ENCODE measurements at places on chromosomes 4 and X. TPM values are rescaled to one million over a fixed set of nuclear protein-coding genes. Genes with fewer than 3 reads are reported as not detected.

DNA sequence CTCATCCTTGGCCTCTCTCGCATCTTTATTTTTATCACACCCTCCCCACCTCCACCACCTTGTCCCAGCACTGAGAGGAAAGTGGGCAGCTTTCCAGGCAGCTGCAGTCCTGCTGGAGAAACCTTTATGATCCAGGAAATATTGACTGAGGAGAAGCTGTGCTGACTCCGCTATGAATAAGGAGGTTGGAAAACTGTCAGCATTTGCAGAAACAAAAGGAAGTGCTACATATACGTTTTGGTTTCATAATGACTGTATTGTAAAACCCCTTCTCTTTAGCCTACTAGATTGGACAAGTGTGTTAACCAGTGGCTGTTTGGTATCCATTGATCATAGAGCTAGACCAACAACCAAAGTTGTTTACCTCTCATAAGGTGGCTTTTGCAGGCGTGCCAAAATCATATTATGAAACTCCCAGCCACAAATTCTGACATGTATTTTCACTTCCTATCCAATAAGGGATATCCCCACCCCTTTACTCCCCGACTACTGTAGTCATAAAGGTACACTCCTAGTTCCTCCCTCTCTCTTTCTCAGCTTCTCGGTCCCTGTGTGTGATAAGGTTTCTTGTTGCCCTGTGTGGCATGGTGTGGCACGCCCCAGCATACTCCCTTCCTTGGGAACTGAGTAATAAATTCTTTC is 88.4 kb downstream of the GPR143 start:
- no peaks in the 10 kb centered on the region for H3K27me3 ChIP-seq
- H3K4me3 ChIP-seq: no peak overlapping the region
- H3K36me3 ChIP-seq: peaks cover 28% of the 10 kb centered on the region
- no peak overlapping the region for H3K27ac ChIP-seq

DNA sequence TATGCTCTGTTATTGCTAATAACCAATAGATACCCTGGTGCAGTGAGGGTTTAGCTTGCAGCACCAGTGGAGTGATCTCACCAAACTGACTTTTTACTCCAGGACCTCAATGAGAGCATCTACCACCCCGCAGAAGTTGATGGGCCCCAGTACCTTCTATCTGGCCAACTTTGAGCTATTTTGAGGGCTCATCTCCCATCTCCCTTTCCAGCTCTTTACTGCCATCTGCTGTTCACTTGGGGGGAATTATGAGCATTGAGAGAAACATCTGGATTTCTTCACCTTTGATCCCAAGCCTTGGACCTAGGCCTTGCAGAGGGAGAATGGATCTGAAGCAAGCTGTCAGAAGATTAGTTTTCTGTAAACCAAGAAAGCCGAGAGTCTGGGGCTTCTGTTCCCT is 143.6 kb downstream of the TMEM164 start:
- no peak for DNase-seq
- H3K4me3 ChIP-seq: no peak overlapping the region

DNA sequence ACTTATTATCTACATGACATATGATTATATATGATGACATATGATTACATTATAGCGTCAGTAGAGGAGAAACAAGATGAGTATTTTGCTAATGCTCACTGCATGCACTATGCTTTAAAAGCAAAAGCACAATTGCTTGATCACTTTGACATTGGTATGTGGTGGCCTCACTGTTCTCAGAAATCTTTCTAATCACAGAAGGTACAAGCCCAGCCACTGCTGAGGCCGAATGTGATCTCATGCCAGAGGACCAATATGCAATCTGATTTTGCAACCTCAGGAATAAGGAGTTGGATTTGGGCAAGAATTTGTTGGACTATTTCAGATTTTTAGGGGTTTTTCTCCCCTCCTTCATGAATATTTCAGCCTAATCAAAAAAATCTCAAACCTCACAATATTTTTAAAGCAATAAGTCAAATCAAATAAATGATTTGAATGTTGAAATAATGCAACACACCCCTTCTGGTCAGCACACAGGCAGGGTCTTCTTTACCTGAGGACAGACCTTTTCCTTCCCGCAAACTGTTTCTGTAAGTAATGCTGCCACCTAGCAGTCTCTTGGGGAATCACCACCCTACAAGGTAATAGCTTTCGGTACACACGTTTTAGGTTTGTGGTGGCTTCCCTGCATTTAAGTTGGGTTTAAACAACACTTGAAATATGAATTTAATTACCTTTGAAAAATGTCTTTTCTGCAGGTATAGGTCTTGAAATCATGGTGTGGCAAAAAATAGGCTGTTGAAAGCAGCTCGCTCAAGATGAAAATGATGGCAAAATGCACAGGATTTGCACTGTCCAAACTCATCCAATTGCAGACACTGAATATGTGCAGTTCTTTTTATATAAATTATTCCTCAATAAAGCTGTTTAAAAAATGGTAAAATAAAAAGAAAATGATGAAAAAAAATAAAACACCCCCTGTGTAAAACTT is 4.8 kb upstream of the CXCL13 start:
- H3K27me3 ChIP-seq: peaks cover 47% of the 10 kb centered on the region
- no peak overlapping the region for H3K27ac ChIP-seq
- no peak for DNase-seq
- no peak overlapping the region for H3K4me3 ChIP-seq

GRCh38 chr4:21198683-21199082 is 498.4 kb downstream of the PACRGL start:
- no peaks in the 10 kb centered on the region for H3K36me3 ChIP-seq
- H3K27me3 ChIP-seq: peaks cover 28% of the 10 kb centered on the region
- no peaks in the 10 kb centered on the region for H3K4me1 ChIP-seq
- no peak for DNase-seq
- no peak overlapping the region for H3K27ac ChIP-seq

The INPP4B gene
- total RNA-seq: 35.4 TPM

Measured in mesothelial cell of epicardium (in vitro differentiated cells).